Colonic mucosa (tissue), 4 donors: ENCODE measurements at places on chromosomes 16 and 17. TPM values are rescaled to one million over a fixed set of nuclear protein-coding genes. Genes with fewer than 3 reads are reported as not detected.

The IGFALS gene
- total RNA-seq, result 7.0 TPM

The MYO15A gene
- total RNA-seq, result 1.4 TPM

The MMP2 gene
- total RNA-seq, result 101 TPM

The SBK1 gene
- total RNA-seq, result 1.0 TPM

The CD300E gene
- not detected for total RNA-seq

The CYGB gene
- 4.7 TPM for total RNA-seq

The LPO gene
- total RNA-seq, result not detected

The KRT39 gene
- total RNA-seq, result not detected

The WFDC1 gene
- 4.4 TPM for total RNA-seq

The MSRB1 gene
- 61.2 TPM for total RNA-seq

DNA sequence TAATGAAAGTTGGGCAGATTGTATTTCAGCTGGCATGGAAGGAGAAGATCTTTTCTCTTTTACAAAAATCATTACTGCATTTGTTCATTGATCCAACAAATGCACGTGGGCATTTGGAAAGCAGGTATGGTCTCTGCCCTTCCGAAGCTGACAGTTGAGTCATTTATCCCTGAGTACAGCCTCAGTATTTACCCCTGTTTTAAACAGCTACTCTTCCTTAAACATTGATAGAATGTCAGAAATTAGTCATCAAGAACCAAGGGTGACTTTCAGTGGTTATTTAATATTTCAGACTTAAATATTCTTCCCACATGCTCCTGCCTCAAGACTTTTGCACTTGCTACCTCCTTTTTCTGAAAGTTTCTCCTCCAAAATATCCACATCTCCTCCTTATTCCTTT is 226.7 kb upstream of the HSBP1 start:
- DNase-seq, result no peak

DNA sequence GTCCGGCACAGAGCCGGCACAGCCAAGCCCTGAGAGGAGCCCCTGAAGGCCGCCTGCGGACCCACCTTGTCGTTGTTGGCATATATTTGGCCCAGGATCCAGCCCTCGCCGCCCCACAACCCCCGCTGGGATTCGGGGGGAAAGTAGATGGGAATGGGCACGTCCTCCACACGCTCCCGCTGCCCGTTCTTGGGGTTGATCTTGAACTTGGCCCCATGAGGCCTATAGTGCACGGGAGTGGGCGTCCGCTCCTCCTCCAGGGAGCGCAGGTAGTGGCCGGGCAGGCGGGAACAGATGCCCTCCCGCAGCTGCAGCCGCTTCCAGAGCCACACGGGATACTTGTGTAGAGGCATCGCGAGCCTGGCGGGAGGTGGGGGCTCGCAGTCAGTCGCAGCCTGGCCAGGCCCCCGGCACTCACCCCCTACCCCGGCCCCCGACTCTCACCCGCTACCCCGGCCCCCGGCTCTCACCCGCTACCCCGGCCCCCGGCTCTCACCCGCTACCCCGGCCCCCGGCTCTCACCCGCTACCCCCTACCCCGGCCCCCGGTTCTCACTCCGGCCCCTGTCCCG is 387 bp downstream of the MRPL28 start:
- no peak for DNase-seq

DNA sequence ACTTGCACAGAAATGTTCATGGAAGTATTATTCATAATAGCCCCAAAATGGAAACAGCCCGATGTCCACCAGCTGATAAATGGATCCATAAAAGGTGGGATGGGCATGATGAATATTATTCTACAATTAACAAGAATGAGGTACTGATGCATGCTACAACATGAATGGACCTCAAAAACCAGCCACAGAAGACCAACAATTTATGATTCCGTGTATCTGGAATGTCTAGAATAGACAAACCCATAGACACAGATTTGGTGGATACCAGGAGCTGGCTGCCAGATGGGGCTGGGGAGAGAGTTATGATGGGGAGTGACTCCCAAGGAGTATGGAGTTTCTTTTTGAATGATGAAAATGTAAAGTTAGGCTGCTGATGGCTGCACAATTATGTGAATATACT is 10.8 kb upstream of the NAGLU start:
- DNase-seq, result no peak

GRCh38 chr16:82900559-82900958 is 273.8 kb downstream of the CDH13 start:
- no peak for DNase-seq

- DNase-seq, result no peak
These were observed 26.2 kb upstream of the NGFR start for GRCh38 chr17:49468811-49469385.

DNA sequence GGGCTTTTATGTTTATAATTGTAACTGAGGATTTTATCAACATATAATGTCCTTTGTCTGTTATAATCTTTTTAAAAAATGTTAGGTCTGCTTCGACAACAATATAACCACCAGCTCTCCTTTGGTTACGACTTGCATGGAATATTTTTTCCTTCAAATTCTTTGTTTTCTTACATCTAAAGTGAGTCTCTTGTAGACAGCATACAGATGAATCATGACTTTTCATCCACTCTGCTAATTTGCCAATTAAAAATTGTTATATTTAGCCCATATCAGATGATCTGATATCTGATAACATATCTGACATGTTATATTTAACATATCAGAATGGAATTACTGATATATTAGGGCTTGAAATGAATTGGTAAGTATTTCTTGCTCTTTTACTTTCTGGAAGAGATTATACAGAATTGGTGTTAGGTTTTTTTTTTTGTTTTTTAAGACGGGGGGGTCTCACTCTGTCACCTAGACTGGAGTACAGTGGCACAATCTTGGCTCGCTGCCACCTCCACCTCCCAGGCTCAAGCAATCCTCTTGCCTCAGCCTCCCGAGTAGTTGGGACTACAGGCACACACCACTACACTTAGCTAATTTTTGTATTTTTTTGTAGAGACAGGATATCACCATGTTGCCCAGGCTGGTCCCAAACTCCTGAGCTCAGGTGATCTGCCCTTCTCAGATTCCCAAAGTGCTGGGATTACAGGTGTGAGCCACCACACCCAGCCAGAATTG is 27.5 kb downstream of the TBX21 start:
- no peak for DNase-seq

GRCh38 chr16:6081320-6081976 is 983.9 kb upstream of the EEF2KMT start:
- DNase-seq, result peak; percentile 56
